CD4-positive, alpha-beta memory T cell (primary cell): ENCODE measurements at places on chromosomes 16 and 17.

DNA sequence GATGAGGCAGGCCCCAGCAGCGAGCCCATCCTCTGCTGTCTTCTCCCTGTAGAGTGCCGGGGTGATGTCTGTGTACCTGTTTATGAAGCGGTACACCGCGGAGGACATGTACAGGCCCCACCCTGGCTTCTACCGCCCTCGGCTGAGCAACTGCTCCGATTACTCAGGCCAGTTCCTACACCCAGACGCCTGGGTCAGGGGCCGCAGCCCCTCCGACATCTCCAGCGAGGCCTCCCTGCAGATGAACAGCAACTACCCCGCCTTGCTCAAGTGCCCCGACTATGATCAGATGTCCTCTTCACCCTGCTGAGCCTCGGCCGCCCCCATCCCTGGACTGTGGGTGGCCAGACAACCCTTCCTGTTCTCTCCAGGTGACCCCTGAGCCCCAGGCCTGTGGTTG is 50.0 kb downstream of the CACNG5 start:
- DNase-seq = no peak

DNA sequence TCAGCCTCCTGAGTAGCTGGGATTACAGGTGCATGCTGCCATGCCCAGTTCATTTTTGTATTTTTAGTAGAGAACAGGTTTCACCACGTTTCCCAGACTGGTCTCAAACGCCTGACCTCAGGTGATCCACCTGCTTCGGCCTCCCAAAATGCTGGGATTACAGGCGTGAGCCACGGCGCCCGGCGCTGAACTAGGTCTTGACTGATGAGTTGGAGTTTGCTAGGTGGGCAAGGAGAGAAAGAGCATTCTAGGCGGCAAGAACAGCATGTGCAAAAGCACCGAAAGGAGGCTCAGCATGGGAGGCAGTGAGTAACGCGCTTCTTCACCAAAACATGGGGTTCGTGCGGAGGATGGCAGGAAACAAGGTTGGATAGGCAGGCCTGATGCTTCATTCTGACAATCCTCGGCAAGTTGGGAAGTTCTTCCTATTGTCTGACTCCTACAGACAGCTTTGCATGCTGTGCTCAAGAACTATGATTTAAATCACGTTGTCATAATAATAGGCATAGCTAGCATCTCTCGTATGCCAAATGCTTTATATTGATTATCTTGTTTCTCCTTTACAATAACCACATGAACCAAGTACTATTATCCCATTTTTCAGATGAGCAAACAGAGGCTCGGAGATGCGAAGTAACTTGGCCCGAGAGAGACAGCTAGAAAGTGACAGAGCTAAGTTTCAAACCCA is 26.5 kb downstream of the NEUROD2 start:
- no peak for DNase-seq

- DNase-seq = no peak
Measured at GRCh38 chr17:45070001-45070400, 8.9 kb downstream of the NMT1 start.

- no peak for DNase-seq
Measured at GRCh38 chr16:12896562-12896961, 4.8 kb upstream of the SHISA9 start.

- DNase-seq = peak; percentile 23
Measured at GRCh38 chr16:87416826-87417527, 24.8 kb downstream of the MAP1LC3B start.

DNA sequence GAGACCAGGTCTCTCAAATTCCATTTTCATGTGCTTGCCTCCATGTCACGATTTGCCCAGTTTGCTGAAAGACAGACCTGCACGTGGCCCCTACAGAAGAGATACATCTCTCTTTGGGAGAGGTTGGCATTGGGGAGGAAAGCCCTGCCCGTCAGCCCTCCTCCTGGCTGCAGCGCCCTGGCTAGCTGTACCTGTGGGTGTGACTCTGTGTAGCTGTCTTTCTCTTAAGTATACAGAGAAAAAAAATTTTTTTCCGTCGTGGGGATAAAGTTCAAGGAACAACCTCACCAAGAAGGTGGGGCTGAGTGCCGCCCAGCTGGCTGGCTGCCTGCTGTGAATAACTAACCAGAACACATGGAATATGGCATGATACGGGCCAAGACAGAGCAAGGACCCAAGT is 26.5 kb downstream of the TMEM98 start:
- DNase-seq = no peak

GRCh38 chr17:7139400-7139799 is 24.8 kb upstream of the ASGR2 start:
- no peak for DNase-seq

DNA sequence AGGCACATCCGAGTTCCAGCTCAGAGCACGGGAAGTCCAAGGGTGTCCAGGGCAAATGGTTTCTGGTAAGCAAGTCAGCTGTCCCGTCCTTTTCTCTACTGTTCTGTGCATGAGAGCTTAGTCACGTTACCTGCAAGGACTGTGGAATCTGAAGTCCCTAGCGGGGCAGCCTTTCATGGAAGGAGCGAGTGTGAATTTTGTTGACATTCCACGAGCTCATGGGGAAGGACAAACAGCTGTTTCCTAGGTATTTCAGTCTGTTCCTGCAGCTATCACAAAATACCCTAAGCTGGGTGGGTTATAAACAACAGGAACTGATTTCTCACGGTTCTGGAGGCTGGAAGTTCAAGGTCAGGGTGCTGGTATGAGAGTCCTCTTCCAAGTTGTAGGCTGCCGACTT is 109.2 kb downstream of the SDR42E1 start:
- DNase-seq = no peak

DNA sequence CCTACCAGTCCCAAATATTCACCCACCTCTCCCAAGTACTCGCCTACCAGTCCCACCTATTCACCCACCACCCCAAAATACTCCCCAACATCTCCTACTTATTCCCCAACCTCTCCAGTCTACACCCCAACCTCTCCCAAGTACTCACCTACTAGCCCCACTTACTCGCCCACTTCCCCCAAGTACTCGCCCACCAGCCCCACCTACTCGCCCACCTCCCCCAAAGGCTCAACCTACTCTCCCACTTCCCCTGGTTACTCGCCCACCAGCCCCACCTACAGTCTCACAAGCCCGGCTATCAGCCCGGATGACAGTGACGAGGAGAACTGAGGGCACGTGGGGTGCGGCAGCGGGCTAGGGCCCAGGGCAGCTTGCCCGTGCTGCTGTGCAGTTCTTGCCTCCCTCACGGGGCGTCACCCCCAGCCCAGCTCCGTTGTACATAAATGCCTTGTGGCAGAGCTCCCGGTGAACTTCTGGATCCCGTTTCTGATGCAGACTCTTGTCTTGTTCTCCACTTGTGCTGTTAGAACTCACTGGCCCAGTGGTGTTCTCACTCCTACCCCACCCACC is 29.8 kb downstream of the POLR2A start:
- DNase-seq = no peak

GRCh38 chr16:57620335-57621231 is 7.8 kb upstream of the ADGRG1 start:
- no peak for DNase-seq

DNA sequence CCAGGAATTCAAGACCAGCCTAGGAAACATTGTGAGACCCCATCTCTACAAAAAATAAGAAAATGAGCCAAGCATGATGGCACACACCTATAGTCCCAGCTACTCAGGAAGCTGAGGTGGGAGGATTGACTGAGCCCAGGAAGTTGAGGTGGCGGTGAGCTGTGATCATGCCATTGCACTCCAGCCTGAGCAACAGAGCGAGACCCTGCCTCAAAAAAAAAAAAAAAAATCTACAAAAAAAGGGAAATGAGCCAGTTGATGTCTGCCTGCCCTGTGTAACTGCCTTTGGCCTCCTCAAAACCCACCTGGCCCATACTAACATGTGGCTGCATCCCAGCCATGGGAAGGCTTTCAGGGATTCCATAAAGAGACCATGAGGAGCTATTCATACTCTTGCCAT is 4.5 kb downstream of the RANBP10 start:
- peak; percentile 45 for DNase-seq

- no peak for DNase-seq
Measured at GRCh38 chr16:82867485-82867884, 240.7 kb downstream of the CDH13 start.

GRCh38 chr16:57379579-57379978 is 7.3 kb downstream of the CX3CL1 start:
- no peak for DNase-seq

GRCh38 chr17:63190821-63191370 is 224.9 kb downstream of the TANC2 start:
- DNase-seq = no peak

GRCh38 chr16:84989749-84990620 is 21.4 kb downstream of the ZDHHC7 start:
- DNase-seq = no peak
